IgD-negative memory B cell (primary cell): ENCODE measurements at places on chromosomes 6 and 20. TPM values are rescaled to one million over a fixed set of nuclear protein-coding genes. Genes with fewer than 3 reads are reported as not detected.

Gene ZC2HC1B
- not detected for polyA plus RNA-seq

Gene TRIM15
- not detected for polyA plus RNA-seq

Gene TBXT
- polyA plus RNA-seq = not detected

Gene VNN1
- polyA plus RNA-seq = not detected

Gene ASIP
- not detected for polyA plus RNA-seq

Gene SUMO4
- 0.79 TPM for polyA plus RNA-seq

Gene KCNG1
- 3.3 TPM for polyA plus RNA-seq

Gene CALHM4
- polyA plus RNA-seq = not detected

Gene ZSCAN31
- 0.56 TPM for polyA plus RNA-seq

Gene EYA4
- not detected for polyA plus RNA-seq

Gene SAPCD1
- polyA plus RNA-seq = not detected

Gene GTSF1L
- 1.2 TPM for polyA plus RNA-seq

Gene ATP6V1G2
- 0.53 TPM for polyA plus RNA-seq

Gene PNLDC1
- 0.89 TPM for polyA plus RNA-seq

Gene RIPPLY2
- polyA plus RNA-seq = not detected

Gene ASCC3
- 30.3 TPM for polyA plus RNA-seq

Gene CST4
- polyA plus RNA-seq = not detected

Gene UST
- 1.3 TPM for polyA plus RNA-seq

Gene CLDN20
- not detected for polyA plus RNA-seq
